Naive thymus-derived CD4-positive, alpha-beta T cell (primary cell): ENCODE measurements at places on chromosomes 6 and 20.

DNA sequence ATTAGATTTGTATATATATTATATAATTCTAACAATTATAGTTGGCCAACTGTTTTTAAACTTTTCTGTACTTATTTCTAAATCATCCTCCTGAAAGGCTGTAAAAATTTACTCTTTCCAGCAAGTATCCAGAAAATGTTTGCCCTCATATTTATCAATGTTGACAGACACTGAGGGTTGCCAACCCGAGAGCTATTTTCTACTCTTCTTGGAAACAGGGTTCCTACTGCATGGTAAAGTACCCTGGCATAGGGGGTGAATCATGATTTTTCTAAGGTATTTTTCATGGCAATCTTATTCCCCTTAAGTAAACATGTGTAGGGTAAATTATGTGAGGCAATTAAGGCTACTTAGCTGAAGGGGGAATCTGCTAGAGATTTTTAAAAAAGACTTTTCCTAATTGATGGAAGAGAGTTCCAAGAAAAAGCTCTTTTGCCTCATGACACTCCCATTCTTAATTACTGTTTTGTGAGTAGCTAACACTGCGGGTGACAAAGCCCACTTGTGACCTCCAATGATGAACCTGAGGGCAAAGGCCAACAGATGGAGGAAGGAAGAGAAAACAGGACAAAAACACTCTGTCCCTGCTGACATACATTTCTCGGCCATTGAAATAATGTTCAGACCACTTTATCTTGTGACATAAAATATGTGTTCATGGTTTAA is 37.9 kb downstream of the GPX5 start:
- DNase-seq: no peak

GRCh38 chr6:165844801-165845364 is 181.8 kb upstream of the PDE10A start:
- no peak for DNase-seq

- DNase-seq: no peak
Observed at GRCh38 chr6:62615366-62616015, 329.5 kb upstream of the KHDRBS2 start.

DNA sequence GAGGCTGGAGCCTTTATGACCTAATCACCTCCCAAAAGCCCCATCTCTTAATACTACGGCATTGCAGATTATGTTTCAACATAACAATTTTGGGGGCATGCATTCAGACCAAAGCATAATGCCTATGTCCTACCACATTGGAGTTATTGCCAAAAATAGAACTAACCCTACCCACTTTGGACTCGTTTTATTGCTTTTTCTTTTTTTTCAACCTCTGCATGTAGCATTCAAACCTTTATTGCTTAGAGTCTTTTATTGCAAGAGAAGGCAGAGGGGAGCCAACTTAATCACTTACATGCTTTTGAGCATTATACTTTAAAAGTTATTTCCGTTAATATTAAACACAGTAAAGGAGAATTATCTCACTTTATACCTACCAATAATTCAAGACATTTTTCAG is 8.1 kb upstream of the MBOAT1 start:
- no peak for DNase-seq

DNA sequence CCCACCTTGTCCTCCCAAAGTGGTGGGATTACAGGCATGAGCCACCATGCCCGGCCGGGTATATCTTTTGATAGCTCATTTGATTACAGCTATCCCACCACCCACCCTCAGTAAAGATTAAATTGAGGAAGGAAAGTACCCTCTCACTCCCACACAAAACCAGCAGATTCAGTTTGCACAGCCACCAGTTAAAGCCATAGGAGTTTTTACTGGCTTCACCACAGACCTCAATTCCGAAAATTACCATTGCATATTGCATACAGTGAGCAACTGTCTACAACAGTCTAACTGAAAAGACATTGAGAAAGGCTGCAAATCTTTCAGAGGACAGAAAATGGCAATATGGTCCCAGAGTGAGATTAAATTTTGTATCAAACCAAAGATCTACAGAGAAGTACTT is 34.9 kb downstream of the ESF1 start:
- no peak for DNase-seq

GRCh38 chr20:15122613-15123012 is 785.2 kb upstream of the FLRT3 start:
- no peak for DNase-seq

- DNase-seq: no peak
Observed at GRCh38 chr6:64335195-64335594, 699.6 kb downstream of the PHF3 start.

DNA sequence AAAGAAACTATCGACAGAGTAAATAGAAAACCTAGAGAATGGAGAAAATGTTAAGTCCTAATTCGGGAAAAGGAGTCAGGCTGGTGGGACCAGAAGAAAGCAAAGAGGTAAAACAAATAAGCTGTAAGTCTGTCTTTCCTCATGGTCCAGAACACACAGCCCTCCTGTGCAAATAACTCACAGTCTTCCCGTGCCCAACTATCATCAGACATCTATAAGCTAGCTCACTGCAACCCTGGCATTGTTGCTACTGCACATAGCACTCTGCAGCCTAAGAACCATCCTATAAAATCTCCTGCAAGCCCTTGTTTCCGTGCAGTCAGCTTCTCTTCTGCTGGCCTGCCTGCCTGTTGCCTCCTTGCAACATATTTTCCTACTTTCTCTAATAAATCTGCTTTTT is 17.4 kb downstream of the HLA-DRA start:
- DNase-seq: no peak

DNA sequence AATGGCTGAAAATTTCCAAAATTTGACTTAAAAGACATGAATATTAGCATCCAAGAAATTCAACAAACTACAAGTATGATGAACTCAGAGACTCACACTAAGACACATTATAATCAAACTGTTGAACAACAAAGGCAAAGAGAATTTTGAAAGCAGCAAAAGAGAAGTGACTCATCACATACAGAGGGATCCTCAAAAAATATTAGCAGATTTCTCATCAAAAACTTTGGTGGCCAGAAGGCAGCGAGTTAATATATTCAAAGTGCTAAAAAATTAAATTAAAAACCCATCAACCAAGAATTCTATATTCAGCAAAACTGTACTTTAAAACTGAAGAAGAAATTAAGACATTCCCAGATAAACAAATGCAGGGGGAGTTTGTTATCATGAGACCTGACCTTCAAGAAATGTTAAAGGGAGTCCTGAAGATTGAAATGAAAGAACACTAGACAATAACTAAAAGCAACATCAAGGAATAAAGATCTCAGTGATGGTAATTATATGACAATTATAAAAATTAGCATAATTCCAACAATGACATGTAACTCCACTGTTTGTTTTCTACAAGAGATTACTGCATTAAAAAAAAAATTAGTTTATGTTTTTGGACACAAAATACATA is 150.0 kb downstream of the RNASET2 start:
- DNase-seq: no peak

GRCh38 chr6:30889496-30889885 is 5.2 kb downstream of the DDR1 start:
- DNase-seq: no peak

- no peak for DNase-seq
Observed at GRCh38 chr20:37381621-37382471, 35.9 kb downstream of the SRC start.
